ENCODE measurements at places on chromosomes 1 and 21. TPM values are rescaled to one million over a fixed set of nuclear protein-coding genes. Genes with fewer than 3 reads are reported as not detected.

FCGR2B gene
- 30.7 TPM for total RNA-seq

SSX2IP gene
- total RNA-seq, result 10.3 TPM

PARS2 gene
- 0.10 TPM for total RNA-seq

TTLL7 gene
- total RNA-seq, result 0.84 TPM

PLA2G2C gene
- under 0.01 TPM for total RNA-seq

CD1E gene
- 0.52 TPM for total RNA-seq

AGPAT3 gene
- 27.7 TPM for total RNA-seq

Data from mononuclear cell (primary cell).